ENCODE measurements at places on chromosomes 2 and 18.

- DNase-seq: peak; percentile 63
Measured at GRCh38 chr2:46298522-46299353, 1.5 kb downstream of the EPAS1 start.

GRCh38 chr2:142220901-142221300 is 90.1 kb upstream of the LRP1B start:
- DNase-seq: no peak

- no peak for DNase-seq
Measured at GRCh38 chr18:58605027-58606020, 23.6 kb downstream of the ALPK2 start.

GRCh38 chr2:101830555-101830954 is 133.0 kb downstream of the MAP4K4 start:
- no peak for DNase-seq

DNA sequence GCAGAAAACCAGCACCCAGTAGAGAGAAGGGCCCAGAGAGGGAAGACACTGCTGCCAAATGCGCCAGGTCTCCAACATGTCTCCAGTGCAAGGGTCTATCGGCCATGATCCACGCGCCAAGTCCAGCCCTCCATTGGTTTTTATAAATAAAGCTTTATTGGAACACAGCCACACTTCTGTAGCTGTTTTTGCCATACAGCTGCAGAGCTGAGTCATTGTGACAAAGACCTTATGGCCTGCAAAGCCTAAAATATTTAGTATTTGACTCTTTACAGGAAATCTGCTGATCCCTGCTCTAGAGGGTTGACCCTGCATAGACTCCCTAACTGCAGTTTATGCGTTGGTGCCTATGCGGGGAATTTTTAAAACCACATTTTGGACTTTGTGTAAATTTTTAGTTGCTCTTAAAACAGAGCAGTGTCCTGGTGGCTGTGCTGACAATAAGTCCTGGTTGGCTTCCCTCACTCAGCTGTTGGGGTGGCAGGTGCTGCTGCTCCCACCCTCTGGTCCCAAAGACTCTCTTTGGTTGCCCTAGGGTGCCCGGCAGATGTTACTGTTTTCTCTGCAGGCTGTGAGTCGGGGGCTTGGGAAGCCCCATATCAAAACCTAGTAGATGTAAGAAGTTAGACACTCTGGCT is 154.9 kb downstream of the CTIF start:
- no peak for DNase-seq

DNA sequence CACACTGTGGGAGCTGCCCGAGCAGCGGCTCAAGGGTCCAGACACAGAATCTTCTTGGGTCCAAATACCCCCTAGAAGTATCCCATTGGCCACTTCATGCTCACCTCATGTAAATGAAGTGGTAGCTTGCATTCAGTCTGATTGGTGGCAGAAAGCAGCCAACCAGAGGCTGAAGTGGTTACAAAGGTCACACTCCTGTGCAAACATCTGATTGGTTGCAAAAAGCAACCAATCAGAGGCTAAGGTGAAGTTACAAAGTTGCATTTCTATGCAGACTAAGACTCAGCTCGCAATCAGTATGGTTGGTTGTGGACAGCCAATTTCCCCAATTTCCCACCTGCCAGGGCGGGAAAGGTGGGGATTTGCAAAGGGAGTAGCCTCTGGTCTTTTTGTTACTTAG is 94.3 kb downstream of the DGKD start:
- DNase-seq: peak; percentile 18

DNA sequence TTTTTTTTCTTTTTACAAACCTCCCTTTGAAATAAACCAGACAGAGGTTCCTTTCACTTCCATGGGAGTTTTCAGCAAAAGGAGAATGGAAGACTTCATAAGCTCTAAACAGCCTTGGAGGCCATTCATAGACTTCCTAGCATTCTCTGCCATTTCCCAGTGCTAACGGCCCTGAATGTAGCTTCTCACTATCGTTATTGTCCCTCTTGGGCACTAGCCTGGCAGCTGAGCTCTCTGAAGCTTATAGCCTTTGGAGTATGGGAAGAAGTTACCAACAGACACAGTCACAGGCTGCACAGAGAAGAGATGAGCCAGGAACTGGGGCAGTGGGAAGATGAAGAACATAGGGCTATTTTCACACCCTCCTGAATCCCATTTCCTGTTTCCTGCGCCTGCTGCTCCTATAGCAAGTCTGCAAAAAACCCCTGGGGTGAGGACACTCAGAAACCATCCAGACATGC is 29.1 kb upstream of the EPC2 start:
- DNase-seq: no peak

DNA sequence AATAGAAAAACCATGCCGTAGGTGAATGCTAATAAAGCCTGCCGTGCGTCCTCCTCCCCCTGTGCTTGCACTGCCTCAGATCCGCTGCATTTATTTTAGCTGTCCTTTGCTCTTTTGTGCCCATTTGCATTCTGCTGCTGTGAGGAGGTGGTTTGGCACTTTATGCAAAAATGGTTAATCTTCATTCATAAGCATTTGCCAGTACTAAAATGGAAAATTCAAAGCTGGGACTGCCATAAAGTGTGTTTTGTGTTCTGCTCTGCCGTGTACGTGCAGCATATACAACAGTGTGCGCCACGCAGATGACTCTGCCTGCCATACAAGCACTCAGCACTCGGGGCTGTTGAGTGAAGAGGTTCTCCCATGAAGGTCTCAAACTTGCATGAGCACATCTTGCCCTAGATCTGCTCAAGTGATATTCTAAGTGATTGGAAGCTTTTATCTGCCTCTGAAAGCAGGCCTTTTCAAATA is 73.6 kb downstream of the SPATS2L start:
- DNase-seq: no peak

DNA sequence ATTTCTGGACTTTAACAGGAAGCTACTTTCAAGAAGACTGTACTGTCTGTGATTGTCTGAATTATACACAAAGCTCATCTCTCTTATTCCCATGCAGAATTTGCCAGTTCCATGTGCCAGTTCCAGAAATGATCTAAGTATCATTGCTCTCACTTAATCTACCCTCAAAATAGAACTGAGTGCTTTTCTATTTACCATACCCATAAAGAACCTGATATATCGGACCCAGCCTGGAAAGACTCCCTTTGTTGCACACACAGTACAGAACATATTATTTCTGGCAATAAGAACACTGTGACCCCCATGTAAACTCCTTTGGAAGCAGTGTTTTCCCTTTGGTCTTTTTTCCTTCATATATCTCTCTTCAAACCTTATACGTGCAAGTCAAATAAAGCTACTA is 102.3 kb upstream of the TTN start:
- DNase-seq: no peak

DNA sequence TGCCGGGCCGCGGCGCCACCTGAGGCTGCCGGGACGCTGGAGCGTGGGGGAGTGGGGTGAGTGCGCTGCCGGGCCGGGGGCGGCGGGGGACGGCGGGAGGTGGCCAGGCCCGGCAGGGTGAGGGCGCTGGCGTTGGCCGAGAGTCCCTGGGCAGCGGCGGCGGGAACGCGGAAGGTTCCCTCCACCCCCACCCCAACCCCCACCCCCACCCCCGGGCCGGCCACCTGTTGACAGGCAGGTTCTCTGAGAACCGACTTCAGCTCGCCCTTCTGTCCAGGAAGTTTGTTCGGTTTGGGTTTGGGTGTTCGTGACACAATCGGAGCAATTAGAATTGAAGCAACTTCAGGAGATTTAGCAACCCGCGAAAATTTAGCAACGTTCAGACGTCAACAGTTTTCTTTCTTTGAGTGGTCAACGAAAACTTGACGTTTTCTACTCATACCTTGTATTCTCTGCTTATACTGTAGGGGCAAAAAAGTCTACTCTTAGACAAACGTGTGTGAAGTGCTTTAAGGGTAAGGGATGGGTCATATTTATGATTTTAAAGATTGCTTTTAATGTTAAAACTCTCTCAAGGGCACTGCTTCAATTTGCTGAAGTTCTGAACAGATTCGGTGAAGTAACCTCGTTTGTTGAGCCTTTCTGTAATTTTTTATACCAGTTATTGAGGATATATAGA is 9.3 kb downstream of the OTX1 start:
- no peak for DNase-seq

DNA sequence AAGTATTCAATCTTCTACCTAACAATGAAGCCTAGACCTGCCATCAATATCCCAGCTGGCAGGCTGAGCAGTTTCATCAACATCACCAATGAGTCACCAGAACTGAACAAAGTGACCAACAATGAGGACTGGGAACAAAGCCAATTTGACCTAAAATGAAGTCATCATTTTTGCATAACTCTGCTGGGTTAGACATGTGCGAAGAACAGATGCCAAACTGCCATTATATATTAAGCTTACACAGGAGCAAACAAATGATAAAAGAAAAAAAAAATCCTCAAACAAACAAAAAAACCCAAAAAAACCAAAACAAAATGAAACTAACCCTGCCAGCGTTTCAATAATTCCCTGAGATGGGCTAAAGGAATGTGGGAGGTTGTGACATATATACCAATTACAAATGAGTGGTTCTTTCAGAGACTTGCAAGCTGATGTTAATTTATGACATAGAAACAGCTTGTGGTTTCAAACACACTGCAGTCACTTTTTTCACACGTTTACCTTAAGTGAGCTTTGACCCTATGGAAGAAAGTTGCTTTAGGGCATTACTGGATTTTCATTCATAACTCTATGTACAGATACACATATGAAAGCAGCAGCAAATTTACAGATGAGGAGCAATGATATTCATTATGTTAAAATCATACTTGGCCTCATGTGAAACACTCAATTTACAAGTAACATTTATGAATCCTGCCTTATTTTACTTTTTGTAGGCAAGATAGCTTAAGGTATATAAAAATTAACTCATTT is 56.9 kb upstream of the CCDC141 start:
- no peak for DNase-seq

GRCh38 chr2:113127646-113128570 is 510 bp downstream of the IL1RN start:
- DNase-seq: no peak

GRCh38 chr2:197191177-197191939 is 119.2 kb downstream of the ANKRD44 start:
- no peak for DNase-seq

- DNase-seq: peak; percentile 41
Measured at GRCh38 chr2:171923206-171923605, 945 bp downstream of the HAT1 start.

GRCh38 chr2:240874715-240875227 is 6.1 kb downstream of the AGXT start:
- no peak for DNase-seq

DNA sequence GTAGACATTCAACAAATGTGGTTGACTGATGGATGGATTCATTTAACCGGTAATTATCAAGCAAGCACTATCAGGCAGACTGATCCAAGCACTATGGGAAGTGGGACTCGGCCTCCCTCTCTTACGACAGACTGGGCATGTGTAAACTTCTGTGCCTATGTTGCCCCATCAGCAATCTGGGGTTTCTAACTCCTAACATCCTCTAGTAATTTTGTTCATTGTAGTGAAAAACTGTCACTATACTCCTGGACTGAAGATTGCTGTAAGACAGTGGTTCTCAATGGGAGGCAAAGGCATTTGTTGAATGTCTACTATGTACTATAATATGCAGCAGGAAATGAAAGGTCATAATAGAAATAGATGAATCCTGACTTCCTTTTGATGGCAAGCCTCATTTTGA is 51.2 kb upstream of the CREB1 start:
- DNase-seq: no peak

GRCh38 chr2:174350018-174350417 is 15.3 kb downstream of the SP9 start:
- no peak for DNase-seq

DNA sequence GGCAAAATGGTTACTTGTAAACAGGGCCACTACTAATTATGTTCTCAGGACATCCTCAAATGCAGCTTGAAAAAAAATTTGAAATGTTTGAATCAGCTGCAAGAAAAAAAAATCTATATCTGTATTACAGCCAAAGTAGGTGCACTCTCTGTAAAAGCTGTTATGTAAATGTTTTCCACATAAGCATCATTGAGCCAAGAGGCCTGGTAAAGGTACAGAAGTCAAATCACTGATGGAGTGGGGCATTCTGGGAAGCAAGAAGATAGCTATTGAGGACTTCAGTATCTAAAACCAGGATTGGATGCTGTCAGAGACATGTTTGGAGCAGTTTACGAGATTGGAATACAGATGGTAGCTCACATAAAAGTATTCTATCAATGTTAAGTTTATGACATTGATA is 80.3 kb downstream of the MAPRE2 start:
- DNase-seq: no peak

DNA sequence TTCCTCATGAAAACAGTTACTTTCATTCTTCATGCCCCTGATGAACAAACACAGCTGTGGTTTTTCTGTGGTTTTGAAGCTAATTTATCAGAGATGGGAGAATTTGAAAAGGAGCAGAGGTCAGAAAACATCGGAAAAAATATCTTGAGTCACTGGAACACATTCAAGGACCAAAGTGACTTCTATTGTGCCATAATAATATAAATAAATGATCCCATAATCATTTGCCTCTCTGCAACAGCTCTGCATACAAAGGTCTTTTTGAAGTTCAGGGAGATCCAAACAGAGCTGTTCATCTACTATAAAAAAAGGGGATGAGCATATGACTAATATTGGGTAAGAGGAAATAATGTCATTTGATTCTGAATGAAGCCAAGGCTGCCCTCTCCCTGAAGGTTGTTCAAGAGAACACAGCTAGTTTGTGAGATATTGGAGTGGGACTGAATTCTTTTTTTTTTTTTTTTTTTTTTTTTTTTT is 201.3 kb upstream of the GALNT5 start:
- no peak for DNase-seq

DNA sequence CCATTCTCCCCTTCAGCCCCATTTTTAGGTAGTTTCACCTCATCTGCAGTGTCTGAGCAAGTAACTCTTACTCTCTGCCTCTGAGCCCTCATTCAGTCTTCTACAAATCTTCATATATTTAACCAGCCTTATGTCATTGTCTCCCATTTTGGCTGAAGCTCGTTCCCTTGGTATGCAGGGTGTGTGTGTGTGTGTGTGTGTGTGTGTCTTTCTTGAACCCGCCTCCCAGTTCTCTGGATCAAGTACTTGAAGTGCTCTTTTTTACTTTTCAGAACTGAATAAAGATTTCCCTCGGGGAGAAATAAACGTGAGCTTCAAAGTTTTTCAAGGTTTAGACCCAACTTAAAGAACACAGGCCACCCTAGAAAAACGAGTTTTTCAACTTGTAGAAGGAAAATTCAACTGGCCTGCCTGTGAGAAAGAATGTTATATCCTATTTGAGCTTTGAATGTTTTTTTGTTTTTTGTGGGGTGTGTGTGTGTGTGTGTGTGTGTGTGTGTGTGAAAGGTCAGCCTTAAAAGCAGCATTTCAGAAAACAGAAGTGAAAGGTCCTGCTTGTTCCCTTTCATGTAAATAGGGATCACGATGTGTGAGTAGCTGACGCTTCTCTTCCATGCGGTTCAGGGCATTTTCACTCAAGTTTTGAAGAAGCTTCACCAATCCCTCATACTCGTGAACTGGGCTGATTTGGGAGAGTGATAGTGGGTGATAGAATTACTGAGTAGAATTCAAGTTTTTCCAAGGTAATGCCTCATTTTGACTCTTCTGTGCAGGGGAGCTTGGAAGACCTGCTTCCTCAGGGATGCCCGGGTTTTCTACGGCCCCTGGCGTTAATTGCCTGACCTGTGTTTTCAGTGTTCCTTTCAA is 50.6 kb upstream of the EML6 start:
- no peak for DNase-seq
